Activated T-cell treated with anti-CD3 and anti-CD28 coated beads for 24 hours (primary cell): ENCODE measurements at places on chromosomes 5 and 9.

- no peak for DNase-seq
Measured at GRCh38 chr5:89946508-89946907, 463.0 kb downstream of the CETN3 start.

DNA sequence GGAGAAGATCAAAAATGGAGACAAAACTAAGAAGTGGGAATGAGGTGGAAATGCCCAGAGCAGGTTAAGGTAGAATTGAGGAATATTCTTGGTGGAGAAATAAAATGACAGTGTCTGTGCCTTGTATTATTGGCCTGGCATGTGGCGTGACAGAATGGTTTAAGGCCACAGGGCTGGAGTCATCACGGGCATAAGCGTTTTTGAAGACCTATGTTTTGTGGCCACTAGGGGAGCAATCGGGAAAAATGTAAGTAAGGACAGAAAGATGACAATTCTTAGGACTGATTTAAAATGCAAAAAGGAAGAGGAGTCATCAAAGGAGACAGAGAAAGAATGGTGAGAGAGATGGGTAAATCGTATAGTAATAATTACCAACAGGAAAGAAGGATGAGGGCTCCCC, 72.2 kb upstream of the EPB41L4A start:
- no peak for DNase-seq

DNA sequence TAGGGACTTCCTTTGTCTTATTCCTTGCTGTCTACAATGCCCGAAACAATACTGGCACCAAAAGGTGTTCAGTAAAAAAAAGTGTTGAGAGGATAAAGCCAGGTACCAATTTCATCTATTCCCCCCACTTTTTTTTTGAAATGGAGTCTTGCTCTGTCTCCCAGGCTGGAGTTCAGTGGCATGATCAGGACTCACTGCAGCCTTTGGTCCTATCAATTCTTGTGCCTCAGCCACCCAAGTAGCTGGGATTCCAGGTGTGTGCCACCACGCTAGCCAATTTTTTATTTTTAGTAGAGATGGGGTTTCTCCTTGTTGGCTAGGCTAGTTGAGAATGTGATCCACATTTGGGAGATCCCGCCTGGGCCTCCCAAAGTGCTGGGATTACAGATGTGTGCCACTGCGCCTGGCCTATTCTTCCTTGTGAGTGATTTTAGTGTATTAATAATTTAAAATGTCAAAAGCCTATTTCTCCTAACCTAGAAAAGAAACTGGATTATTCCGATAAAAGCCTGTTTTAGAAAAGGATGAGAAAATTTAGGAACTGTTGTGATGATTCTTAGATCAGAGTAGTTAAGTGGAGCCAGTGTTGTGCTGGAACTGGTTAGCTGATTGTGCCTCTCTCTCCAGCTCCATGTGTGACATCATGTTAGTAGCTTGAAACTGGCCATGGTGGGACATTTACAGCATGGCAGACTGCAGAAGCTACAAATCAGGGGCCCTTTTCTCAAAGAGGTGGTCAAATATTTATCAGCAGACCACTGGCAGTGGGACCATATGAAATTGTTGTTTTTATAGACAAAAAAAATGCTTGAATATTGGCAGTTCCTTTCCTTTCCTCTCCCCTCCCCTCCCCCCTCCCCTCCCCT, 14.3 kb downstream of the CDC42SE2 start:
- DNase-seq, result no peak

- DNase-seq, result no peak
Measured at GRCh38 chr9:101418518-101419430, 16.8 kb downstream of the ALDOB start.

DNA sequence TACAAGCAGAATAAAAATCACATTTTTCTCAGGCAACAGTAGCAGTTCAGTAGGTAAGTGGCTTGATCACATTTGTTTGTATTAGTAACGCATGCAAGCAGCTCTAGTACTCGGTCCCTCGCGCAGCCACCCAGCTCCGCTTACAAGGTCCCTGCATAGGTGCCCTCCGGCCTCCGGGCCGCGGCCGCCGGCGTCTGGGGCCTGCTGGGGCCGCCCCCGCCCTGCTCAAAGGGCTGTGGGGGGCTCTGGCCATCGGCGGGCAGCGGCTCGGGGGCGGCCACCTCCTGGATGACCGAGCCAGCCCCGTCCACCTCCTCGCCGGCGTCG, 50.2 kb upstream of the UBAC1 start:
- DNase-seq, result no peak

GRCh38 chr5:157126-157715, 34.1 kb upstream of the LRRC14B start:
- DNase-seq, result no peak

DNA sequence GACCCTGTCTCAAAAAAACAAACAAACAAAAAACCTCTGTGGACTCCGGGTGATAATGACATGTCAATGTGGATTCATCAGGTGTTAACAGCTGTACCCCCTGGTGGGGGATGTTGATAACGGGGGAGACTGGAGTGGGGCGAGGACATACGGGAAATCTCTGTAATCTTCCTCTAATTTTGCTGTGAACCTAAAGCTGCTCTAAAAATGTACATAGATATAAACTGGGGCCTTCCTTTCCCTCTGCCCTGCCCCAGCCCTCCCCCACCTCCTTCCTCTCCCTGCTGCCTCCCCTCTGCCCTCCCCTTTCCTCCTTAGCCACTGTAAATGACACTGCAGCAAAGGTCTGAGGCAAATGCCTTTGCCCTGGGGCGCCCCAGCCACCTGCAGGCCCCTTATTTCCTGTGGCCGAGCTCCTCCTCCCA, 1.4 kb upstream of the CEL start:
- DNase-seq, result no peak

GRCh38 chr5:143030349-143030748, 260.2 kb downstream of the ARHGAP26 start:
- DNase-seq, result no peak

DNA sequence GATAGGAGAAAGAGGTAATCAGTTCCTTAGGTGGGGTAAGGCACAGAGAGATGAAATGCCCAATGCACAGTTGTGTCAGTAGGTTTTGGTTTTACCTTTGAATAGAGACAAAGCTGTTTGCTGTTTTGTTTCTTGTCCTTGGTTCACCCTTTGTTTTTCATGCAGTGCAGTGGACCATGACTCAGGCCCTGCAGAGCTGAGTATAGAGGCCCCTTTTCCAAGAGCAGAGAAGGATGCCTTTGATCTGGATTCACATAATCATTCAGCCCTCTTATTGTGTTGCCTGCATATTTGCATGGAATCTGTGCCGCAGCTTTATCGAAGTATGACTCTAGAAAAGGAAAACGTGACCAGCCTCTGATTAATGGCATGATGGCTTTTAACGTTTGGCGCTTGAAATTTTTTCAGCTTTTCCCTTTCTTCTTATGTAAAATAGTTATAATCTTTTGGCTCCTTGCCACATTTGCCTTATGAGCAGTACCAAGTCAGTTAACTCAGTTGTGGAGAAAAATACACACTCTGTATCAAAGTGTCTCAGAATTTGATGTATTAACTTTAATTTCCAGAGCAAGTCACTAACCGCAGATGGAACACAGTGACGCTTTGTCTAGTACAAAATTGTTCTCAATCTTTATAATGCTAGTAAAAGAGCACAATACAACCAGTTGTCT, 197.6 kb downstream of the KDM4C start:
- DNase-seq, result no peak

- DNase-seq, result no peak
Measured at GRCh38 chr5:75546830-75547229, 35.1 kb downstream of the POLK start.

- DNase-seq, result no peak
Measured at GRCh38 chr5:172356047-172356446, 72.5 kb upstream of the UBTD2 start.

- no peak for DNase-seq
Measured at GRCh38 chr9:129377931-129378661, 200.0 kb upstream of the IER5L start.

DNA sequence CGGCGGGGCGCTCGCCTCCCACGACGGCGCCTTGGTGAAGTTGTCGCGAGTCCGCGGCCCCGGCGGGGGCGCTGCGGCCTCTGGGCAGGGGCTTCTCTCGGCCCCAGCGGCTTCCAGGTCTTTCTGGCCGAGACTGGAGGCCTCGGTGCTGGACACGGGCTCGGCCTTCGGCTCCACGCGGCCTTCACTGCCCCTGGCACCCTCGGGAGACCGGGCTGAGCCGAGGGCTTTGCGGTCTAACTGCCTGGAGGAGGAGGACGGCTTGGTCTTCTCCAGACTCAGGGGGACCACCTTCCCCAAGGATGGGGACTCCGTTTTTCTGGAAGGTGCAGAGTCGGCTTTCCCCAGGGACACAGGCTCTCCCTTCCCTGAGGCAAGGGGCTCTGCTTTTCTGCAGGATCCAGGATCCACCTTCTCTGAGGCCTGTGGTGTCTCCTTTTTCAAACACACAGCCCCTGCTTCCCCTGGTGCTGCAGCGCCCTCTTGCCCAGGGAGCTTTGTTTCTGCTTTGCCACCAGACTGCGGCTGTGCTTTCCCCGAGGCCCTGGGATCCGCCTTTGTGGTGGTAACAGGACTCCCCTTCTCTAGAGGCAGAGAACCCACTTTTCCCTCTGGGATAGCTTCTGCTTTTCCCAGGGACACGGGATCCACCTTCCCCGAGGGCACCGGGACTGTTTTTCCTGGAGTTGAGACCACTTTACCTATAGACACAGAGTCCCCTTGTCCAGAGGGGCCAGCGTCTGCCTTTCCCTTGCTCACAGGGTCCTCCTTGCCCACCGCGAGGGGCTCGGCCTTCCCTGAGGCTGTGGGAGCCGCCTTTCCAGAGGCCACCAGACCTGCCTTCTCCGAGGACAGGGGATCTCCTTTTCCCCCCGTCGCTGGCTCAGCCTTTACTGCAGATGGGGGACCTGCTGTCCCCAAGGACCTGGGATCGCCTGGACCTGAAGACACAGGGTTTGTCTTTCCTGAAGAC, 12.3 kb downstream of the GPRIN1 start:
- DNase-seq, result no peak

GRCh38 chr9:17750269-17750668, 171.4 kb downstream of the SH3GL2 start:
- DNase-seq, result no peak

DNA sequence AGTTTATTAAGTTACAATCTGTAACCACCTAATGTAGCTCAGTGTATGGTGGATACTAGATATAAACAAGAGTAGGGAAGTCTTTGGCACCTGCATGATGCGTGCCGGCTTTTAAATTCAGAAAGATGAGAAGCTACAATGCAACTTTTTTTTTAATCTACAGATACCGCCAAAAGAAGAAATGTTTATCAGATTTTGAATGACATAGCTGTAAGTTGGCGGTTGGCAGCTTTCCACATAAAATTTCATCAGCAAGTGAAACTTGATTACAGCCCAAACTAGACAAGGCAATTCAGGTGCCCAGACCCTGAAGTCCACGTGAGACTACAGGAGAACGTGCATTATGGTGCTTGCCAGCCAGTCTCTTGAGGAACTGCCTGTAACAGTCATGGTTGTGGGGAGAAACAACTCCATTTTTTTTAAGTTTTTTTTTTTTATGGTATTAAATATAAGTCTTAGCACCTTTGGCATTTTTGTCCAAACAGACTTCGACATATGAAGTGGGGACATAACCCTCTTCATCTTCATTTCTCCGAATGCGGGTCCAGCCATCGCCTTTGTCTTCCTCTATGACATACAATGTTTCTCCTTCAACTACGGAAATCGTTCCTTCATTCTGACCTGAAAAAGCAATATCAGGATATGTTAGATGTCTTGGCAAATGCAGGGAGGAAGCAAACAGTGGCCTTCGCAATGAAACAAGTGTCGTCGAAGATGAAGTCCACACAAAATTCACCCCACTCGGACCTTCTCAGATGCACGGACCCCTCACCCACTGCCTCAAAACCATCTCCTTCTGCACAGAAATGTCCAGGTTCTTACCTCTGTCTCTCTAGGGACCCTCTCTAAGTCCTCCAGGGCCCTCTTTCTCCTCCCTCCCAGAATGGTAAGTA, 60.4 kb downstream of the USP20 start:
- peak; percentile 21 for DNase-seq

DNA sequence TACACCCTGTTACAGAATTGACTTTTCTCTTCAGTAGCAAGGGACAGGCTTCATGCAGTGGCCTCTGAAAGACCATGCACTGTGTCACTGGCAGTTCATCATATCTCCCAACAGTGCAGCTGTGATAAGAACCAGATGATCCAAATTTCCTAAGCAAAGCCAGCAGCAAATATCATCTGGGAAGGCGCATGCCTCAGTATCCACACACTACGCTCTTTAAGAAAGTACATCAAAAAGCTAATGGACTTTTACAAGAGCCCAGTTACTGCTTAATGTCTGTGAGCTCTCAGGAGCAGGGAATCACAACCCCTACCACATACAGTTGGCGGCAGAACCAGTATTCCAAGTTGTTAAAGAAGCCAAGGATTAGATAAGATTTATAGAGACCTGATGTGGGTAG, 25.1 kb downstream of the ADAMTSL1 start:
- no peak for DNase-seq

DNA sequence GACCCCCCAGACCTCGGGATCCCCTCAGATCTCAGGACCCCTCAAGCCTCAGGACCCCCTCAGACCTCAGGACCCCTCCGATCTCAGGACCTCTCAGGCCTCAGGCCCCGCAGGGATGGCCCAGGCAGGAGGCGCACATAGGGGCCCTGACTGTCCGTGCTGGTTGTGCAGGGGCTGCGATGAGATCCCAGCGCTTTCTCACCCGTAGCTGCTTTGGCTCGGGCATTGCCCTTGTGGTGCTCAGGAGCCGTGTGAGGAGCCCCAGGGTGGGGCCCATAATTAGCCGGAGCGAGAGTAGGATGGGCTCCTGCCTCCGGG, 680 bp upstream of the LPCAT1 start:
- no peak for DNase-seq

DNA sequence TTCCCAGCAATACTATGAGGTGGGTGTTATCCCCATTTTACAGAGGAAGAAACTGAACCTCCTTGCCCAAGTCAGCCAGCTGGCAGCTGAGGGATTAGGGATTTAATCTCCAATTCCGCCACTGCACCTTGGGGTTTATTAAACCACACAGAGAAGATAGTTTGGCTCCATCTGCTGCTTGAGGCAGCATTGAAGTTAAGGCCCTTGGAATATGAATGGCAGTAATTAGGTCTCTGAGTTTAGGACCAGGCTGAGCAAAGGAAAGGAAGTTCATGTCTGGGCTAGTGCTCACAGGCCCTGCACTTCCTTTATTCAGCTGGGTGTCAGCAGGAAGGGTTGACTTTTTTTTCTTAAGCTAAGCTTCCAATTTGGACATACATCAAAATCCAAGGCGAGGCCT, 86.9 kb upstream of the GDNF start:
- DNase-seq, result no peak

DNA sequence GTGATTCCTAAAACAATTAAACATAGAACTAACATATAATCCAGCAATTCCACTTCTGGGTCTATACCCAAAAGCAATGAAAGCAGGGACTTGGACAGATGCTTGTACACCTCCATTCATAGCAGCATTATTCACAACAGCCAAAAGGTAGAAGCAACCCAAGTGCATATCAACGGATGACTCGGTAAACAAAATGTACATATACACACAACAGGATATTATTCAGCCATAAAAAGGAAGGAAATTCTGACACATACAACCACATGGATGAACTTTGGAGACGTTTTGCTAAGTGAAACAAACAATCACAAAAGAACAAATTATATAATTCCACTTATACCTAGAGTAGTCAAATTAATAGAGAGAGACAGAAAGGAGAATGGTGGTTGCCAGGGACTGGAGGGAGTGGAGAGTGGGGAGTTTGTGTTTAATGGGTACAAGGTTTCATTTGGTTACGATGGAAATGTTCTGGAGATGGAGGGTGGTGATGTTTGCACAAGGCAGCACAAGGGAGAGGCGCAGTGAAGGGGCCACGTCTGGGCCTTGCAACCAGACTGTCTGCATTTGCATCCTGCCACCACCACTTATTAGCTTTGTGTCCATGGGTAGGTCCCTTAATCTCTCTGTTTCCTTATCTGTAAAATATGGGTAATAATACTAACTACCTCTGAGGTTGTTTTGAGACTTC, 36.3 kb upstream of the RLN1 start:
- no peak for DNase-seq

GRCh38 chr5:107469485-107470294, 201.0 kb downstream of the EFNA5 start:
- no peak for DNase-seq
